CD4-positive, alpha-beta T cell (primary cell): ENCODE measurements at places on chromosomes 5 and 9. TPM values are rescaled to one million over a fixed set of nuclear protein-coding genes. Genes with fewer than 3 reads are reported as not detected.

The PCDHA13 gene
- not detected for total RNA-seq

The EQTN gene
- not detected for total RNA-seq

GRCh38 chr5:80481019-80481893, 6.6 kb upstream of the FAM151B start:
- no peak for DNase-seq
- no peaks in the 10 kb centered on the region for H3K4me1 ChIP-seq
- no peaks in the 10 kb centered on the region for H3K27me3 ChIP-seq
- no peak overlapping the region for H3K27ac ChIP-seq

DNA sequence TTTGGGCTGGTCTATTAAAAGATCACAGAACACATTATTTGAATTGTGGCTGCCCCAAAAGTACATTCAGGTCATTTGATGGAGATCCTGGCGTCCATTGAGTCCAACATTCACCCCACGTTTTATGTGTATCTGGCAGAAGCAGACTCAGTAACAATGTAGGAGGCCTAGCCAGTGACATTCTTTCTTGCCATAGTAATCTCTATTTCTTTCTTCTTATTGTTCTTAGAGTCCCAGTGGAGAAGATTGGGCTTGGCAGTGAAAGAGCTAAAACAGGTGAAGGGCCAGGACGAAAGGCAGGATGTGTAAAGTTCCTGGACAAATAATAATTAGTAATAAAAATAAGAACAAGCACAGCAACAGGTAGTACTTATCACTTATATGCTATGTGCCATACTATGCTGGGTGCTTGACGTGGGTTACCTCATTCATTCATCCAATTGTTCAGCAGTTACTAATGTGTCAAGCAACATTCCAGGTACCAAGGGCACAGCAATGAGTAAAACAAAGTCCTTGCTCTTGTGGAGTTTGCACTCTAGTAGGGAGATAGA, 12.6 kb upstream of the ANKH start:
- no peak for DNase-seq
- H3K4me3 ChIP-seq: no peak overlapping the region
- H3K36me3 ChIP-seq: no peaks in the 10 kb centered on the region
- no peaks in the 10 kb centered on the region for H3K27me3 ChIP-seq

GRCh38 chr5:139998837-139999236, 44.3 kb downstream of the NRG2 start:
- H3K27ac ChIP-seq: no peak overlapping the region
- H3K4me3 ChIP-seq: no peak overlapping the region
- H3K27me3 ChIP-seq: peaks cover 28% of the 10 kb centered on the region
- no peaks in the 10 kb centered on the region for H3K36me3 ChIP-seq
- DNase-seq: no peak
- H3K4me1 ChIP-seq: no peaks in the 10 kb centered on the region

DNA sequence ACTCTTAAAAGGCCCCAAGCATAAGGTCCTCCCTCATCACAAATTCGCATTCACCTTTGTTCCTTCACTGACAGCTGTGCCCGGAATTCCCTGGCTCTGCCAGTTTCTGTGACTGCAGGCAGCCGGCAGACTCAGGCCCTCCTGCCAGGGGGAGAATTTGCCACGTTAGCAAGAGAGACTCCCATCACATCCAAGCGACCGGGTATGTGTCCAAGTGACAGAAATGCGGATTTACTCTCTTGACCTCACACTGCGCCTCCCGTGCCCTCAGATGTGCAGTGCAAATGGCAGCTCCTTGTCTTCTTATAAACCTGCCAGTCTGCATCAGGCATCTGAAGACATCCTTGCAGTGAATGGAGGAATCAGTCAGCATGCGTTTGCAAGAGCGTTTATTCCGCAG, 187.1 kb upstream of the WWC1 start:
- H3K4me3 ChIP-seq: no peak overlapping the region
- H3K27ac ChIP-seq: no peak overlapping the region
- DNase-seq: no peak
- H3K36me3 ChIP-seq: no peaks in the 10 kb centered on the region
- no peaks in the 10 kb centered on the region for H3K27me3 ChIP-seq
- H3K4me1 ChIP-seq: no peaks in the 10 kb centered on the region

DNA sequence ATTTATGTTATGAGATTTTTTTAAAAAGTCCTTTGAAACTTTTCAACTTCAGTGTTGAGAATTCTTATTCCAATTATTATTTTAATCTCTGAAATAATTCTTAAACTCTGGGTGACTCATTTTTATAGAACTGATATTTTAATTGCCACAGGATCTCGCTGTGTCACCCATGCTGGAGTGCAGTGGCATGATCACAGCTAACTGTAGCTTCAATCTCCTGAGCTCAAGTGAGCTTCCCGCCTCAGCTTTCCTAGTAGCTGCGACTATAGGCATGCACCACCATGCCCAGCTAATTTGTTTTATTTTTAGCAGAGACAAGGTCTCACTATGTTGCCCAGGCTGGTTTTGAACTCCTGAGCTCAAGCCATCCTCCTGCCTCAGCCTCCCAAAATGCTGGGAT, 41.0 kb downstream of the DIMT1 start:
- H3K27me3 ChIP-seq: no peaks in the 10 kb centered on the region
- no peak overlapping the region for H3K4me3 ChIP-seq
- H3K4me1 ChIP-seq: no peaks in the 10 kb centered on the region
- peaks cover 73% of the 10 kb centered on the region for H3K36me3 ChIP-seq
- H3K27ac ChIP-seq: no peak overlapping the region
- DNase-seq: no peak

DNA sequence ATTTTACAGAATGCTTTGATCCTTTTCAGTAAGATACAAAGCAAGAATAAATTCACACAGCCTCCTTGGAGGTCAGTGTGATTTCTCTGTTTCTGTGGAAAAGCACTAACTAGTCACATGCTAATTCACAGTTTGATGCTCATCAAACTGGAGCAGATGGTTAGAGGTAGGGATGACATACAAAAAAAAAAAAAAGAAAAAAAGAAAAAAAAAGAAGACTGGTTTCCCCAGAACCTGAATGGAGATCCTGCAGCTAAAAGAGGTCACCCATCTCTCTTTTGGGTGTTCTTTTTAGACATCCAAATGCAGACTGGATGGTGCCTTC, 123.7 kb upstream of the ANKRD55 start:
- DNase-seq: no peak
- H3K4me1 ChIP-seq: no peaks in the 10 kb centered on the region
- H3K36me3 ChIP-seq: no peaks in the 10 kb centered on the region
- no peak overlapping the region for H3K27ac ChIP-seq
- H3K4me3 ChIP-seq: no peak overlapping the region
- no peaks in the 10 kb centered on the region for H3K27me3 ChIP-seq

DNA sequence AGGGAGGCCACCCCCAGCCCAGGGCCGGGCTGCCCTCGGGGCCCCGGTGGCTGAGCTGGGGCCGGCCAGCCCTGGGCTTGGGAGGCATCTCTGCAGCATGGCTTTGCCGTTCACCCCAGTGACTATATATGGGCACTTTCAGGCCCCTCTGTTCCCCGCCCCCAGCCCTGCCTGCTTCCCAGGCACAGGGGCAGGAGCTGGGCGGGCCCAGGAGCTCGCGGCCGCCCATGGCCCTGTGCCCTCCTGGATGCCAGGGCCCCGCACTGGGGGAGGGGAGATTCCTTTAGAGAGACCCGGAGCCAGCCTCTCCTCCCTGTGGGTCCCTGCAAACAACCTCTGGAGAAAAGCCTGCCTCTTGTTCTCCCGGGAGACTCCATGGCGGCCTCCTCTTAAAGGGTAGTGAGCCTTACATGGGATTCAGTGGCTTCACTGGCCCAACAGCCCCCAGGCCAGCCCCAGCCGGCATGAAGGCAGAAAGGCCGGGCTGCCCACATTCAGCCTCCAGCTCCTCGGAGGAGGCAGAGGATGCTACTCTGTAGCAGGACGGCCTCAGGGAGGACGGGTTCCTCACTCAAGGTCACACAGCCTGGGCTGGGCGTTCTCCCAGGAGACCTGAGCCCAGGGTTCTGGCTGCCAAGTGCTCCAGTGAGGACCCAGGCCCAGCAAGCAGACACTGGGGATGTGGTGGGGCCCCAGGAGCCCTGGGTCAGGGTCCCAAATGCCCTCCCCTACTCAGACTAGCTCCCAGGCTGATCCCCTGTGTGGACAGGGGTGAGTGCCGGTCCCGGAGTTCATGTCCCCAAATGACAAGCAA, 4.1 kb downstream of the NACC2 start:
- H3K36me3 ChIP-seq: no peaks in the 10 kb centered on the region
- no peaks in the 10 kb centered on the region for H3K27me3 ChIP-seq
- peaks cover 61% of the 10 kb centered on the region for H3K4me1 ChIP-seq
- H3K27ac ChIP-seq: no peak overlapping the region
- no peak overlapping the region for H3K4me3 ChIP-seq

GRCh38 chr5:170269579-170269978, 28.0 kb downstream of the LCP2 start:
- no peaks in the 10 kb centered on the region for H3K27me3 ChIP-seq
- H3K27ac ChIP-seq: peak overlapping the region; percentile 82
- no peak overlapping the region for H3K4me3 ChIP-seq
